Left forelimb (tissue), 1 donor: ENCODE measurements at places on chromosomes 2 and 18.

GRCh38 chr2:17191223-17191622, 327.0 kb downstream of the RAD51AP2 start:
- DNase-seq = no peak

DNA sequence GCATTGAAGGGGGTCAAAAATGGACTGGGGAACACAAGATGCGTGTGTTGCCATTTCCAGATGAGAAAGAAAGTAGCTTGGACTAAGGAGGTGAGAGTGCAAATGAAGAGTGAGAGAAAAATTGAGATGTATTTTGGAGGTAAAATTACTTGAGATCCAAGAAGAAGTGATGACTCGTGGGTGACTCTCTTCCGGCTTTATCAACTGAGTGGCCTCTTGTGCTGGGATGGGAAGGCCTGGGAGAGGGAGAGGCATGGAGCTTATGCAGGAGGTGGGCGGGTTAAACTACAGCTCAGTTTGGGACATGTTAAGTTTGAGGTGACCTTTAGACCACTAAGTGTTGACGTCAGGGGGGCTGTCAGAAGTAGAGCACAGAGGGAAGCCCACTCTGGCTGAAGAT, 34.9 kb downstream of the SULT1C2 start:
- DNase-seq = no peak

GRCh38 chr18:74069178-74070050, 78.2 kb downstream of the FBXO15 start:
- no peak for DNase-seq

- DNase-seq = no peak
These were observed 78.3 kb downstream of the KCMF1 start for GRCh38 chr2:85049236-85049635.

GRCh38 chr18:69636529-69637301, 236.0 kb downstream of the DOK6 start:
- no peak for DNase-seq

- no peak for DNase-seq
These were observed 55.3 kb upstream of the LGALSL start for GRCh38 chr2:64398516-64399129.

- DNase-seq = no peak
These were observed 2.8 kb downstream of the CIDEA start for GRCh38 chr18:12256951-12257350.

GRCh38 chr2:123695426-123695825, 329.7 kb upstream of the CNTNAP5 start:
- DNase-seq = no peak

- peak; percentile 87 for DNase-seq
These were observed 40.4 kb downstream of the TMEM18 start for GRCh38 chr2:636641-637405.

DNA sequence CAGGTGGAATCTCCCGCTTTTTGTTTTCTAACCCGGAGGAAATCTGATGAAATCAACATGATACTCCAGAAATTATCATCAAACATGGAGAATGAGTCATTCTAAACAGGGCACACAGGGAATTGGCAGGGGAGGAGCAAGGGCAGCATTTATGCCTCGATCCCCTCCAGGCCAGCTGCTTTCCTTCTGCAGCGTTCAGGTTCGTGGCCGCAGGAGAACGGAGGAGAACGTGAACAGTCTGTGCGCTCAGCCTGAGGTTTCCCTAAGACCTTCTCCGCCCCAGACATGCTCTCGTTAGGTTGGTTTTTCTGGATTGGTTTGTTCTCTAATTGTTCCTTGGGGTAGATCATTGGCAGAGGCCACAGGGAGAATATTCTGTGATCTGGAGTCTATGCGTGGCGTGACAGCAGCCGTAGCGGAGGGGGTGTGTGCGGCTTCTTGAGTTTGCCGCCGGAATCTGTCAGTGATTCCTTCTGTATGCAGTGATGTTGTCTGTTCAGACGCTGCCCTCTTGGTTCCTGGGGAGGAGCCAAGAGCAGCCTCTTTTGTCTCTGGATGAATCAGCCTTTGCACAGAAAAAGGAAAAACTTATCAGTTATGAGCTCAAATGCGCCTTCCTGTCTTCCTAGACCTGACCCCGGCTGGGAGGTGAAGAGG, 75.9 kb downstream of the SH3BP4 start:
- DNase-seq = no peak

DNA sequence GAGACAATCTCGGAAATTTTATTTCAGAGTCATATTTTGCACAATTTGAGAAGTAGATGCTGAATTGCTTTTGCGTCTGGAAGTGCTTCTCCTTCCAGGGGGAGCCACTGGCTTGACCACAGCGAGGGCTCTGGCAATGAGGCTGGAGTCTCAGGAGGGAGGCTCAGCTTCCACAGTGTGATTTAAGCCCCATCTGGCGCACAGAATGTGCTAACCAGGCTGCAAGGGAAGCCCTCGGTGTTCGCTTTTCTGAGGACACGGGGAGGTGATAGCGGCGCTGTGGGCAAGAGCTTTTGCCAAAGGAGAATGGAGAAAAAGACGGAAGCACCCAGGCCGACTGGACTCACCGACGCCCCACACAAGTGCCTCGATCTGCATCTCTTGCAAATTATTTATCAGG, 52.4 kb downstream of the ADI1 start:
- no peak for DNase-seq

GRCh38 chr18:8721716-8722115, 16.4 kb downstream of the MTCL1 start:
- no peak for DNase-seq

- DNase-seq = no peak
These were observed 69.2 kb upstream of the EDAR start for GRCh38 chr2:109058191-109058632.

DNA sequence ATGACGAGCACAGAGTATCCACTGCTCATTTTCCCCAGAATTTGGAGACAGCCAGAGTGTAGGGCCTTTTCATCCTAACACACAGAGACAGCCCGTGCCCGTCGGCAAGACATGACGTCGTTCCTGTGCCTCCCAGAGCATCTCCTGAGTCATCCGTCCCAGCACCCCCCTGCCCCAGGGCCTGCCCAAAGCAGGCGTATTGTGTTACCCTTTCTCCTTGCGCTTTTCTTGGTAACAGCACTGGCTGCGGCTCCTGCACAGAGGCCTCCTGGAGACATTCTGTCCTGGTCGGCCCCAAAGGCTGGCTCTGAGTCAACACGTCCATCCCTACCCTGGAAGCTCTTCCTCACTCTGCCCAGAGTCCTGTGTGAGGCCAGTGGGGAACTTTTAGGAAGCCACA, 217.1 kb downstream of the KLHL29 start:
- no peak for DNase-seq
